ENCODE measurements at places on chromosomes 4 and X.

DNA sequence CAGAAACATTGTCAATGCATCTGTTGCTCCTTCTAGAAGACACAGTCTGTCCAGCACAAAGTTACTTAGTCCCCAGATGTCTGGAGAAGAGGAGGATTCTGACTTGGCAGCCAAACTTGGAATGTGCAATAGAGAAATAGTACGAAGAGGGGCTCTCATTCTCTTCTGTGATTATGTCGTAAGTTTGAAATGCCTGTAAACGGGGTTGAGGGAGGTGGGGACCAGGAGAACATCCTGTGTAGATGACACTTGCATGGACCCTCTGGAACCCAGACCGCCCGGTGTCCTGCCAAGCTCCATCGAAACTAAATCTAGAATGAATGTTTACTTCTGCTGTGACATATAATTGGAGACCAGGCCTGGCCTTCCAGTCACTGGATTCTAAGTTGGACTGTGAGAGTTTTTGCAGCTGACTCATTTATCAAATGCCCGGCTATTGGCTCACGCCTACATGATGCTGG lies 45.0 kb upstream of the MSANTD1 start:
- DNase-seq, result no peak

DNA sequence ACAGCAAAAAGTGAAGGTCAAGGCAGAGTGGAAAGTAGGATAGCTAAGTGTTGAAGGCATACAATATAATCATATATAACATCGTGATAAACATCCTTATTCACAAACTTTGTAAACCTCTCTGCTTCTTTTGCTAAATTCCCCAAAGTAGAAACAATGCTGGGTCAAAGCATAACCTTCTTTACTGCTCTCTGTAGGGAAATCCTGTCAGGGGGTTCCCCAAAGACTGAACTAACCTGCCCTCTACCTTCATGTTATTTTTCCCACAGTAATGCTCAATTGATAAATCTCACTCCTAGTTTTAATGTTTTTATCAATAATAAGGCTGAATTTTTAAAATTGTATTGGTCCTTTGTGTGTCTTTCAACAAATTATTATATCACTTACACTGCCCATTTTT lies 55.7 kb downstream of the DCHS2 start:
- DNase-seq, result no peak

DNA sequence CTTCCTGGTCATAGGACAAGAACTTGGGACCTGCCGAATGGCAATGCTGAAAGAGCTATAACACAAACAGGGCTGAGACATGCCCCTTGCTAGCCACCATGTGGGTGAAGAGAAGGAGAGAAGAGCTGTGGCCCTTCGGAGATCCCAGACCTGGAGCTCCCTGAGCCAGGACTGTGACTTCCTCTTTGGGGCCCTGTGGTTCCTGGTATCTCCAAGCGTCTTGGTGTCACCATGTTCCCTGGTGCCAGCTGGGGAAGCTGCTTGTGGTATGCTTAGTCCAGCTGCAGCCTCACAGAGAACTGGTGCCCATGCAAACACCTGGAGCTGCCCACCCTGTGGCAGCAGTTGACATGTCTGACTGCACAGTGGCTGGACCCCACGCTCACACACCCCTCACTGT lies 68.5 kb downstream of the NDNF start:
- DNase-seq, result no peak

DNA sequence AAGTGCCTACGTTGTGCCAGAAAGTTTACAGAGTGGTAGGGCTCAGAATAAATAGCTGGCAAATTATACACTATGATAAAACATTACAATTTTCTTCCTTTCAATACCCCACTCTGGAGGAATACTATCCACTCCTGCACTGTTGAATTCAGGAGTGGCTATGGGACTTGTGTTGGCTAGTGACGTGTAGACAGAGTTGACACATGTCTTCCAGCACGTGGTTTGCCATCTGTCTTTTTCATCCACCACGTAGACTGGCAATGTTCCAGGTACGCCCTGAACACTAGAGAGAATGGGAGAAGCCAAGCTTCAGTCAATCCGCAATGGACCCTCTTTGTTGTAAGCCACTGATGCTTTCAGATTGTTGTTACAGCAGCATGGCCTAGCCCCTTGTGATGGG lies 168.8 kb upstream of the RBPJ start:
- no peak for DNase-seq

GRCh38 chrX:86379209-86379608 lies 231.0 kb downstream of the DACH2 start:
- DNase-seq, result no peak

Measured in stimulated activated CD4-positive, alpha-beta T cell treated with anti-CD3 and anti-CD28 coated beads, Interleukin-1b, Interleukin-23, amount 100 ng/mL, for 4 hours (primary cell).